HS-5 (cell line): ENCODE measurements at places on chromosomes 6 and 20.

GRCh38 chr20:63022501-63022900, 15.7 kb upstream of the BHLHE23 start:
- DNase-seq: no peak

GRCh38 chr6:70518723-70519122, 48.0 kb upstream of the SDHAF4 start:
- no peak for DNase-seq

DNA sequence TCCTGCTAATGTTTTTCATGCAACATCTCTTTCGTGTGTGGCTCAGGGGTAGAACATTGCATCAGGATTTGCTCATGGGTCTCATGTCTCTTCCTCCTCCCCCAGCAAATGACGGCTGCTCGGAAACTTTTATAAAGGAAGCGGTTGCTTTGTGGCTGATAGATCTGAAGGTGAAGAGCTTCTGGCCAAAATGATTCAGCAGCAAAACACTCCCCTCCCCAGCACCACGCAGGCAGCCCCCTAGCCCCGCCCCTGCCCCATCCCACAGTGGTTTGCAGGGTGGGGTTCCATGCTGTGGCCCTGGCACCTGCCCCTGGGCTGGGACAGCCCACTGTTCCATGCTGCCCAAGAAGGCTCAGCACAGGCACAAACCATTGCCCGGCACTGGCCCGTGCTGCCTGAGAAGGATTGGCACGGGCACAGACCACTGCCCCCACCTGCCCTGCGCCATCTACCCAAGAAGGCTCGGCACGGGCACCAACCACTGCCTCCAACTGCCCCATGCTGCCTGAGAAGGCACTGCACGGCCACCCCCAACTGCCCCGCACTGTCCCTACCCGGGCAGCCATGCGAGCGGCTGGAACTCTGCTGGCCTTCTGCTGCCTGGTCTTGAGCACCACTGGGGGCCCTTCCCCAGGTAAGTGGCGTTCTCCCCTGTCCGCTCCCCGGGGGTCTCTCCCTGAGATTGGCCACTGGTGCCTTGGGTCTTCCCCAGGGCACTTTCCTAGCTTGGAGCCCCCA, at the start of gene CST7:
CST7 (plus strand) TSS at position 331 of the 741 bp plus-strand sequence; CDS start at position 568, 237 bp downstream.
- no peak for DNase-seq

GRCh38 chr6:111606620-111607115, 990 bp upstream of the TRAF3IP2 start:
- DNase-seq: no peak

GRCh38 chr6:155646443-155646842, 190.8 kb upstream of the NOX3 start:
- DNase-seq: no peak

- no peak for DNase-seq
Measured at GRCh38 chr6:51949526-51949925, 137.9 kb downstream of the PKHD1 start.

DNA sequence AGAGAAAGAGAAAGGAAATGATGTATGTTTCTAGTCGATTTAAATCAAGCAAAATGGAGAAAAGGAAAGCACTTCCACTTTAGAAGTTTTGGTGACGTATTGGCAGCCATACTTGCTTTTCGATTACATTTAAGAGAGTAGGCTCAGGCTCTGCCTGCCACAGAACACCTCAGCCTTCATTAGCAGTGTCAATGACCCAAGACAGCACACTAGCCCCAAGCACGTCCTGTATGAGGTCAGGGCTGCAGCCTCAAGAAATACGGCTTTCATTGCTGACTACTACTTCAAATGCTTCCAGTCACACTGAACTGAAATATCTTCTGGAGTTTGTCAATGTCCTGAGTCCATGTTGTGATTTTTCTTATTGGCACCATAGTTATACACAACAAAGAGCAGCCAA, 285.3 kb downstream of the EYA4 start:
- DNase-seq: no peak

DNA sequence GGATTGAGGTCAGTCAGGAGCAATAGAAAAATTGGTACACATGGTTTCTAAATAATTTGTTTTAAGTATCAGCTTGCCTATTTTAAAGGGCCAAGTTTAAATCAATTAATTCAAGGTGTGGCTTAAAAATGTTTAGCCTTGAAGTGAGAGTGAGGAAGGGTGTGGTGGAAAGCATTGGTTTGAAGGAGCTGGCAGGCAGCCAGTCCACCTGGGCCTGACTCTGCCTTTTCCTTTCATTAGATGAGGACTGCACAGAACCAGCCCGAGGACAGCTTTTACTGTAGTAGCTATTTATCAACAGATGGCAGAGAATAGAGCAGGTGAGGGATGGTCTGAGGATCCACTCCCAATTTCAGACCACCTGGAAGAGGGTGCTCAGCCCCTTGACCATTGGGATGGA, 42.4 kb downstream of the DHX35 start:
- no peak for DNase-seq

GRCh38 chr6:79584332-79584731, 46.8 kb upstream of the SH3BGRL2 start:
- no peak for DNase-seq

- DNase-seq: no peak
Measured at GRCh38 chr20:32611868-32612267, 26.7 kb upstream of the NOL4L start.

DNA sequence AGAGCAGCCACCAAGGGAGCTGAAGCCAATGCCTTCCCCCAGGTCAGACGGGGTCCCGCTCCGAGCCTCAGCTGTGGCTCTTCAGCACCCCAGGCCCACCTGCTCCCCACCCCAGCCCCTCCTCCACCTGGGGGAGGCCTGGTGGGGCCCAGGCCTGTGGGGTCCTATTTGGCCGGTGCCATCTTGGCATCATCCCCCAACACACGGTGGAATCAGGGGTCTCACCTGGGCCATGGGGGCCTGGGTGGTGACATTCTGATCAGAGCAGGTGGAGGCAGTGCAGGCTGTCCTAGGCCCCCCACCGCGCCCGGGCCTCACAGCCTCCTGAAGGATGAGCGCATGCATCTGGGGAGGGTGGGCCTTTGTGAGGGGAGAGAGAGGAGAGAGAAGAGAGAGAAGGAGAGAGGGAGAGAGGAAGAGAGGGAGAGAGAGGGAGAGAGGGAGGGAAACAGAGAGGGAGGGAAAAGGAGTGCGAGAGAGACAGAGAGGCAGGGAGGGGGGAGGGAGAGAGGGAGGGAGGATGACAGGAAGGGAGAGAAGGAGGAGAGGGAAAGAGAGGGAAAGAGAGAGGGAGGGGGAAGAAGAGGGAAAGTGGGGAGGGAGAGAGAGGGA, 23.9 kb upstream of the RBBP8NL start:
- no peak for DNase-seq

DNA sequence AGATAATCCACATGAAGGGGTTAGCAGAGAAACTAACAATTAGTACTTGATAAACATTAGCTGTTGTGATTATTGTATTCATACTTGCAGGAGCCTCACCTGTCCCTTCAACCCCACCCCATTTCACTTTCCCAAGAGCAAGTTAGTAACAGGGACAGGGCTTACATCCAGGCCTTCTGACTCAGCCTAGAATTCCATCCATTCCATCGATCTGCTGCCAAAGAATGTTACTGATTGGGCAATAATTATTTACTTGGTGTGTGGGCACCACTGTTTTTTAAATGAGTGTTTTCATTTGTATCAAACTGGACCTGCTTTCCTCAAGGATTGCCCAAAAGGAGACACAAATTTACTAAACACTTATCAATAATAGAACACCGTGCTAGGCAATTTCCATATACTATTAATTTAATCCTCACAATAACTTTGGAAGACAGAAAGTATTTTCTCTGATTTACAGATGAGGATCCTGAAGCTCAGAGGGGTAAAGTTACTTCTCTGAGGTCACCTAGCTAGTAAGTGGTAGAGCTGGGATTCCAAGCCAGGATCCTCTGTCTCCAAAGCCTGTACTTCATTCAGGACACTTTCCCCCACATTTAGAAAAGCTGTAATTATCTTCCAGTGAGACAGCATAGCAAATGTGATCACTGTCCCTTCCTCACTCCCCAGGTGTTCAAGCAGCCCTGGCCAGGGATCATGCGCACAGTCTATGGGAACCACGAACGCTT, 32.8 kb downstream of the GSS start:
- peak; percentile 78 for DNase-seq

- peak; percentile 71 for DNase-seq
Measured at GRCh38 chr6:38776515-38776914, 61.4 kb downstream of the DNAH8 start.

DNA sequence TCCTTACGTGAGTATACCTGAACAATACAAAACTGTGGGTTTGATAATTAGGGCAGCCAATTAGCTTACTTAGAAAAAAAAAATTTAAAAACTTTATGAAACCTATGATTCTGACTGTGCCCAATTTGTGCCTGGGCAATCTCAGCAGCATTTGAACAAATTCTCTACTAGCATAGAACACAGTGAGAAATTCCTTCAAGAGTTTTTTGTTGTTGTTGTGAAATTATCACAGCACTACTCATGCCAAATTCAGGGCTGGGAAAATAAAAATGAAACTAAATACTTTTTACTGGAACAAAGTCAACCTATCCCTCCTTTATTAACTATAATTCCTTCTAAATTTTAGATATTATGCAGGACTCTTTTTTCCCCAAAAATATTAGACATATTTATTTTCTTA, 42.9 kb downstream of the POU3F2 start:
- no peak for DNase-seq

DNA sequence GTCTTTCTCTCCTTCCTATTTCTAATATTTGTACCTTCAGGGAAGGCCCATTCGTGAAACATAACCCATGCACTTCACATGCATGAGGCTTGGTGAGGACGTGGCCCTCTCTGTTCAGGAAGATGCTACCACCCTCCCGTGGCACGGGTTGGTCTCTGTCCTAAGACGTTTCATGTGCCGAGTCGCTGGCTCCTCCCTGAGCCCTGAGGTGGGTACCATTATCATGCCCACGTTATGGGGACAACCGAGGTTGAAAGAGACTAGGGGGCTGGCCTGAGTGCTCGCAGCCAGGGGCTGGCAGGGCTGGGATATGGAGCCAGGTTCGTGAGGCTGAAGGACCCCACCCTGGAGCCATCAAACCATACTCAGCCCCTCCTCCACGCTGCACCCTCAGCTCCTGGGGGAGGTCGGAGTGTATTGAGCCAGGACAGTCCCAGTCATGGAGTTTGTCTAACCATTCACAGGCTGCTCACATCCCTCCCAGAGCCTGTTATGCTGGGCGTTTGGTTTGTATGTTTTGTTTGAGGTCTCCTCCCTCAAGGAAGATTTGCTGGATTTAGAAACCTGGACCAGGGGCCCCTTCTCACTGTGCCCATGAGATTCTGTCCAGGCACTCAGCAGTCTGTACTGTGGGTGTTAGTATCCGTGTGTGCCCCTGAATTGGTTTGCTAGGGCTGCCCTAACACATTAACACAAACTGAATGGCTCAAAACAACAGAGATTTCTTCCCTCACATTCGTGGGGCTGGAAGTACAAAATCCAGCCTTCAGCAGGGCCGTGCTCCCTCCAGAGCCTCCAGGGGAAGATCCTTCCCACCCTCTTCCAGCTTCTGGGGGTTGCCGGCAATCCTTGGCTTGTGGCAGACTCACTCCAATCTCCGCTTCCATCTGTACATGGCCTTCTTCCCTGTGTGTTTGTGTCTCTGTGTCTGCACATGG, 88.3 kb downstream of the ANKRD60 start:
- no peak for DNase-seq

- DNase-seq: no peak
Measured at GRCh38 chr20:24738981-24739633, 210.0 kb upstream of the CST7 start.

GRCh38 chr6:44339763-44340625, 2.5 kb upstream of the SPATS1 start:
- DNase-seq: peak; percentile 44

- peak; percentile 97 for DNase-seq
Measured at GRCh38 chr6:52566853-52567279, 10.0 kb downstream of the TRAM2 start.

DNA sequence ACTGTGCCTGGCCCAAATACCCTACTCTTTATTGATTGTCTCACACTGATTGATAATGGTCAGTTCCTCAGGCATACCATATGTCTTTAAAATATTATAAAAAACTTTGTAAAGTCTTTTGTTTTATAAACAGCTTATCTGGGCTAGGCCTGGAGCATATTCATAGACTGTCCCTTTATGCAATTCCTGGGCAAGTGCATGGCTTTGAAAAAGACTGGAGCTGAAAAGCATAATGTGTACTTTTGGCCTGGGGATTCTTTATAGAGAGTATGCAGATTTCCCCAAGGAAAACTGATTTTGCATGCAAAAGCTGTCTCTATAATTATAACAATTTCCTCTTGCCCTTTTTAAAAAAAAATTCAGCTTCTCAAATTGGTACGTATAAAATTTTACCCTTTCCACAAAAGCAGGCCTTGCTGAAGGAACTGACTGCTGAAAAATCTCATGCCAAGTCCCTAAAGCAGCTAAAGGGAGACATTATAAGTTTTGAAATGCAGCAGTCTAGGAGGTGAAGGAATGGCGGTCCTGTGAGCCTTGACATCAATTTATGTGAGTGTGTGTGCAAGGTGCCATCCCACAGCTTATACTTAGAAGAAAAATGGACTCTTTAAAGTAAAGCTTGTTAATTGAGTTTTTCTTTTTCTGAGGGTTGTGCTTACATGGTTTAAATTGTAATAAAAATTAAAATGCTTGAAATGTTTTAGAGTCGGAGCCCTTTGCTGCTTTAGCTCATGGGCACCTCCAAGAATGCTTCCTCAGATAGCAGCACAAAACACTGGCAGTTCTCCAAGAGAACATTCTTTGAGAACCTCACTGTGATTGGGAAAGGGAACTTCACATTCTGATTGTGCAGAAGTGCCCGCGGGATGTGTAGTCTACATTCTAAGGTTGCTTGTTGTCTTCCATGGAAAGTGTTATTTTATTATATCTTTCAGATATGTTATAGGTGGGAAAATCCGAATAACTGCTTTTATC, 43.9 kb downstream of the PLCB4 start:
- DNase-seq: peak; percentile 20

- DNase-seq: no peak
Measured at GRCh38 chr20:10240655-10241054, 22.0 kb downstream of the SNAP25 start.

GRCh38 chr6:167856999-167857660, 30.4 kb downstream of the AFDN start:
- DNase-seq: peak; percentile 25

DNA sequence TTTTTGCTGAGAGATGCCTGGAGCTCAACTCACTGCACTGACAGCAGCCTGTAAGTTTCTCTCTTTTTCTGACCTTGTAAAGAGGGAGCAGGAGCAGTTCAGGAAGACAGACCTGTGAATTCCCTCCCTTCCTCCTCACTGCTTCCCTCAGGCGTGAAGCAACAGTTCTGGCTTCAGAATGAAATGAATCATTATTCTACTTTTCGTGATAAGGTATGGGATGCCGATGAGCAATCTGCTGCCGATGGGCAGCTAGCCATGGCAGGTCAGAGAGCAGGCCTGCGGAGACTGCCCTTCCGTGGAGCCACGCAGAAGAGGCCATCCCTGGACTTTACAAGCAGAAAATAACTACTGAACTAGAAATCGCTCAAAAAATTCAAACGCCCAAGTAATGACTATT, 426.5 kb upstream of the RNF217 start:
- DNase-seq: peak; percentile 40
